ENCODE measurements at places on chromosomes 6 and 20. TPM values are rescaled to one million over a fixed set of nuclear protein-coding genes. Genes with fewer than 3 reads are reported as not detected.

DNA sequence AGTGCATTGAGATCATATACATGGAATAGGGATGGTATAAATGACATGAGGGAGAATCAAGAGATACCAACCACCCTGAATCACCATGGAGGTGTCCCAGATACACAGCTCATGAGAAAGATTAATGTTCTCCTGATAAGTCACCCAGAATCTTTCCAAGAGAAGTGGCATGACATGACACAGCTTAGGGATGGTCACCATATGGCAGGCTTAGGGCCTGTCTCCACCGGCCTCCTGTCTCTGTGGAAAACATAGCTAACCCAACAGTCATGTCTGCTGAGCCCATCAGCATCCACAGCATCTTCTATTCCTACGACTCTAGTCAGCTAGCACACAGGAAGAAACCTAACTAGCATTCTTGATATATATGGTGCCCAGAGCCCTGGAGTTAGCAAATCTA is 133.3 kb downstream of the IPCEF1 start:
- DNase-seq = no peak

DNA sequence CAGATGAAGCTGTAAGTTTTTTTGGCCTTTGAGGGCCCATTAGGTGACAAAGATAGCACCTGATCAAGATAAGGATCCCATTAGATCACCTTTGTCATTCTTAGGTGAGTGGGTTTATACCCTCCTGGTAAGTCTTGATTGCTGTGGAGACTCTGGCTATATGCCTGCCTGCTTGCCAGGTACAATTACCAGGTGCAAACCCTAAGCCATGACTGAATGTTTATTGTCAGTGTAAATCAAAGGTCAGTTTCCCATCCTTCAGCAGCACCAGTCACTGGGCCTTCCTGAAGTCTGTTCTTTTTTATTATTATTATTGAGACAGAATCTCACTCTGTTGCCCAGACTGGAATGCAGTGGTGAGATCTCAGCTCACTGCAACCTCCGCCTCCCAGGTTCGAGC is 106.4 kb upstream of the FOXO3 start:
- DNase-seq = no peak

GRCh38 chr20:20711413-20711812 is 1.0 kb downstream of the RALGAPA2 start:
- DNase-seq = no peak

Gene CST5
- total RNA-seq = not detected

Gene PNLDC1
- not detected for total RNA-seq

DNA sequence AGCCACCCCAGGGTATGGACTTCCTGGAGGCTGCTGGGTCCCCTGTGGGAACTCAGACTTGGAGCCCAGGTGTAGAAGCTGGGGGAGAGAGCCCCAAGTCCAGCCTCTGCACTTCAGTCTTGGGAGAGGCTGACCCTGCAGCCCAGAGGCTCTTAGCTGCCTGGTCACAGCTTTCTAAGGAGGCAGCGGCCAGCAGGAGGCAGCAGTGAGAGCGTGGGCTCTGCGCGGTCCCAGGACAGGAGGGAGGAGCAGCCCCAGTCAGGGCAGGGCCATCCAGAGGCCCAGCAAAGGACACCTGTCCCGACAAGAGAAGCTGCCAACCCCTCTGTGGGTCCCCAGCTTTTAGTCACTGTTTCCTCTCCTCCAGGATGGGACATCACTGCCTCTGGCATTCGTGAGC is 9.4 kb downstream of the TREML2 start:
- DNase-seq = no peak

- DNase-seq = no peak
These were observed 208.4 kb upstream of the CNR1 start for GRCh38 chr6:88374553-88374952.

DNA sequence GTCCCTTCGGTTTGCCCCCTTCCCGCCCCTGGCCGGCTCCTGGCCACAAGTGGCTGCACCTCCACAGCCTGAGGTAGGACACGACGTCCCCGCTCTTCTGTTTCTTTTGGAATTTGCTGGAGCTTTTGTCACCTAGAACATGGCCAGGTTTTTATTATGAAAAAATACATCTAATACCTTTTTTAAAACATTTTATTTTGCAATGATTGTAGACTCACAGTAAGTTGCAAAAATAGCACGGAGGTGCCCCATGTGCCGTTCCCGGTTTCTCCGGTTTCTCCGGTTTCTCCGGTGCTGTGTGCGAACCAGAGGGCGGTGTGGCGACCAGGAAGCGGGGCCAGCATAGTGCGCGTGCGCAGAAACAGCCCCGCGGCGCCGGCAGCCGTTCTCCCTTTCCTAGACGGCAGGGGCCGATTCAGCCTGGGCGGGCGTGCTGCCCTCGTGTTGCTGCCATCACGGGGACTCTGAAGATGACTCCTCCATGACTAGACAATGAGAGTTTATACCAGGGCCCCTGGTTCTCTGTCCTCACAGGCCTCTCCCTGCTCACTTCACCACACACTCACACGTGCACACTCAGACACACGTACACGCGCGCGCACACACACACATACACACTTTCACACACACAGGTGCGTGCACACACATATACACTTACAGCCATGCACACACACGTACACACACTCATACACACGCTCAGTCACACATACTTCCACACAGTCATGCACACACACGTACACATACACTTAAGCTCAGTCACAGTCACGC is 102.1 kb downstream of the TMEM242 start:
- DNase-seq = no peak

Gene SLC32A1
- not detected for total RNA-seq

- no peak for DNase-seq
These were observed 40.8 kb downstream of the ZFAND3 start for GRCh38 chr6:37860226-37860839.

- no peak for DNase-seq
These were observed 42.8 kb upstream of the LY86 start for GRCh38 chr6:6545616-6546317.

DNA sequence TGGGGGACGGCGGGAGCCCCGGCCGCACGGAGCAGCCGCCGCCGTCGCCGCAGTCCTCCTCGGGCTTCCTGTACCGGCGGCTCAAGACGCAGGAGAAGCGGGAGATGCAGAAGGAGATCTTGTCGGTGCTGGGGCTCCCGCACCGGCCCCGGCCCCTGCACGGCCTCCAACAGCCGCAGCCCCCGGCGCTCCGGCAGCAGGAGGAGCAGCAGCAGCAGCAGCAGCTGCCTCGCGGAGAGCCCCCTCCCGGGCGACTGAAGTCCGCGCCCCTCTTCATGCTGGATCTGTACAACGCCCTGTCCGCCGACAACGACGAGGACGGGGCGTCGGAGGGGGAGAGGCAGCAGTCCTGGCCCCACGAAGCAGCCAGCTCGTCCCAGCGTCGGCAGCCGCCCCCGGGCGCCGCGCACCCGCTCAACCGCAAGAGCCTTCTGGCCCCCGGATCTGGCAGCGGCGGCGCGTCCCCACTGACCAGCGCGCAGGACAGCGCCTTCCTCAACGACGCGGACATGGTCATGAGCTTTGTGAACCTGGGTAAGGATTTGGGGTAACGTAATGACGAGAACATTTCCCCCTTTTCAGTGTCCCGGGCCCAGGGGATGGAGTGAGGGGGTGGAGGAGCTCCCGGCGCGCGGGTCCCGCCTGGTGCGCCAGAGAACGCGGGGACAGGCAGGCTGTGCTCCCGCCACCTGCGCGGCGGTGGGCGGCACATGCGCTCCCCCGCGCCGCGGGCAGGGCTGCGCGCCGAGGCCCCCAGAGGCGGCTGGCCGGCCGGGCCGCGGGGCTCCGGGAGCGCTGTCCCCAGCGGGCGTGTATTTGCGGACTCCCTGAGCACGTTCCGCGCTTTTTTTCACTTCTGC is 1.4 kb downstream of the BMP6 start:
- DNase-seq = no peak

Gene GHRH
- total RNA-seq = not detected

DNA sequence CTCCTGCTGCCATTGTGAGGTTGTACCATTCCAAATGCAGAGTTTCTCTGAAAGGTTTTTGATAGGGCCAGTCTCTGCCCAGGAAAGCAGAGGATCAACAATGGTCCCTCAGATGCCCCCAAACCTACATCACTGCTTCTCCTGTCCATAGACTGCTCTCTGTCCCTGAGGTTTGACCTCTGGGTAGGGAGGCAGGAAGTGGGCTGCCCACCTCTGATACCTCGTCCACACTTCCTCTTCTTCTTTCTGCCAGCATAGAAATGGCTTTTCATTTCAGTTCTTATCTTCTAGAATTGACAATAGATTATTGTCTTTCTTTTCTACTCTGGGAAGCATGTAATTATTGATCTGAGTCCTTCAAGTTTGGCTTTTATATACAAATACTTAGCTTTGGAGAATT is 170.6 kb downstream of the TRMT11 start:
- no peak for DNase-seq

Gene SNAI1
- 4.2 TPM for total RNA-seq

Gene IFNGR1
- total RNA-seq = 95.9 TPM

DNA sequence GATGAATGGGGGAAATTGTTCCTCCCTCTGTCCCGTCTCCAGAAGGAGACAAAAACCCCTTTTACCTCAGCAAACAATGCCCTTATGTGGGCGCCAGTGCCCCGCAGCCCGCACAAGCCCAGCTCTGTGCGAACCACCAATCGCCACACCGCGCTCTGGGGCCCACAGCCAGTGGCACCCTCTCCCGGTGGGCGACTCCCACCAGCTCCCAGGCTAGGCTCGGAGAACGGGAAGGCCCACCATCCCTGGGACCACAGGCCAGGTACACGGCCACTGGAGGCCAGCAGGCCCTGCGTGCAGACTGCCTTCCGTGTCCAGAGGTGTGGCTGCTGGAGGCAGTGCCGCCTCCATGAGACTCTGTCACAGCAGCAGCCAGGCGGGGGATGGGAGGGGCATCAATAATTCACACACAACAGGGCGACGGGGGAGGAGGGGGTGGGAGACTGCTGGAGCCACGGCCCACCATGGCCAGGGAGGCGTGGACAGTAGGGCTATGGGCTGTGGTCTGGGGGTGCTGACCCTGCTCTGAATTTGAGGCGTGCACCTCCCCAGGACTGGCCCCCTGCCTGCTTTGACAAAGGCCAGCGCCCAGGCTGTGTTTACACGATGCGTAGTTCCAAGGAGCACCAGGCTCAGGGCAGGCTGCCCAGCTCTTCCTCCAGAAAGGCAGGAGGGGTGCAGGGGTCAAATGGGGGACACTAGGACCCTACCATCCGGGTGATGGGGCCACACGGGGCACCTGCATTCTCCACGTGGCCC is 105.7 kb downstream of the ASXL1 start:
- no peak for DNase-seq

DNA sequence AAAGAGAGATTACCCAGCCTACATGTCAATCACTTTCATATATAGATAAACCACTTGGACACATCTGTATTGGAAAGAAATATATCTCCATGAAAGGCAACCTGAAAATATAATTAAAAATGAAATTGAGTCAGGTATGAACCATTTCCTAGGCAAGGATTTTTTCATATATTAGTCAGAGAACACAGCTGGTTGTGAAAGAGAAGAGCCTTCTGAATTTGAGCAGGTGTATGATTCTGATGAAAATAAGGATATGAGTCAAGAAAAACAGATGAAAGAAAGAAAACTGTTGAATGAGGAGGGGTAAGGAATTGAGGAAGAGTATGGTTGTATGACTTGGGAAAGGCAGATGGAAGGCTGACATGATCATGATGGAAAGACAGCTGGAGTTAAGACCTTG is 441.1 kb downstream of the HAO1 start:
- no peak for DNase-seq

Gene SLC22A2
- not detected for total RNA-seq

DNA sequence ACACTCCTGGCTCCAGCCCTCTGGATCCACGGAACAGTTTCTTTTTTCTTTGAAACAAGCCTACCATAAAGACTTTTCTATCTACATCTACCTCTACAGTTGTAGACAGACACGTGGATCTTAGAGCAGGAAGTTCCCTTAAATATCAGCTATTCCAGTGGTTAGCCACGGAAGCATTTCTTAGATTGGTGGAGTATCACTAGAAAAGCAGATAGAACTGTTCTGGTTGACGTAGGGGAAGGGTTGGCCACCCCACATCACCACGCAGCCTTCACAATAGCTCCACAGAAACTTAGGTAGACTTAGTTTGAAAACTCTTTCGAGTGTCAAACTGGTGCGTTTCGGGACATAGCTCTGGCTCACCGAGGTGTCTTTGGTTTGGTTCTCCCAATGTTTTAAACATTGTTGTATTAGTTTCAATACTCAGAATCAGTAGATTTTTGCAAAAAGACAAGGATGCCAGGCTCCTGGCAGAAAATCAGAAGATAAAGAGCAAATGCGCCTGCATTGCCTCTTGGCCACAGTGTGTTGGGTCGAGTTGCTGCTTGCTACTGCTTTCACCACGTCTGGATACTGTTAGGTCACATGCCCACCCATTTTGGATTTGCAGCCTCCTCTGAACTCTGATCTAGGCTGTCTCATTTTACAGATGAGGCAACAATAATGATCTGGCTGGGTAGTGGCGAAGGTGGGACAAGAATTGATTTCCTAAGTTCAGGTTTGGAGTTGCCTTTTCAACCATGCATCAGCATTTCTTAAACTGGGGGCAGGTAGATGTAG is 71.5 kb upstream of the DTNBP1 start:
- no peak for DNase-seq

Gene PLN
- total RNA-seq = 11.7 TPM

GRCh38 chr20:57185188-57185743 is 81.2 kb downstream of the BMP7 start:
- no peak for DNase-seq

Gene SIGLEC1
- 33.9 TPM for total RNA-seq

Gene TMEM74B
- 0.44 TPM for total RNA-seq

- no peak for DNase-seq
These were observed 264.2 kb downstream of the THBS2 start for GRCh38 chr6:168989421-168989820.

GRCh38 chr6:160931378-160932310 is 59.9 kb upstream of the MAP3K4 start:
- DNase-seq = no peak

- no peak for DNase-seq
These were observed 36.4 kb downstream of the KCNB1 start for GRCh38 chr20:49446080-49446479.

Gene R3HDML
- total RNA-seq = not detected

- DNase-seq = no peak
These were observed 70.2 kb downstream of the TNFRSF21 start for GRCh38 chr6:47239546-47239945.

GRCh38 chr6:10033223-10033829 is 381.5 kb downstream of the TFAP2A start:
- DNase-seq = no peak

Gene RHAG
- total RNA-seq = 2.6 TPM

Gene CST7
- not detected for total RNA-seq

Gene CGA
- not detected for total RNA-seq

Gene PDYN
- total RNA-seq = not detected

GRCh38 chr6:80792151-80792550 is 685.7 kb downstream of the BCKDHB start:
- no peak for DNase-seq

- no peak for DNase-seq
These were observed 9.8 kb downstream of the NEDD9 start for GRCh38 chr6:11222385-11223277.

DNA sequence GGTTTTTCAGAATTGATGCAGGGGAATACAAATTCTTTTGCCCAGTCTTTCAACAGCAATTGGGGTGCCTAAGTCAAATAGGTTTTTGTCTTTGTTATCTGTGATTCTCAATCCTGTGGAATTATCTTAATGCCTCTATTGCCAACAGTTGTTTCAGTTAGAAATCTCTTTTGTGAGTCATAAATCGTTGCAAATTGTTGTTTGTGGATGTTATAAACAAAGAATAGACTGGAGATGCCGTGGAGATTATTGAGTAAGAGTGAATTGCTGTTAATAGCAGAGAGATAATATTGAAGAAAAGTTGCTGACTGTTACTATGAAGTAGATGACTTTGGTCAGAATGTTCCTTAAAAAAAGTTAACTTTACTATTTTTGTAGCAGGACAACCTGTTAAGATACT is 63.7 kb upstream of the POPDC3 start:
- DNase-seq = no peak

- peak; percentile 4 for DNase-seq
These were observed 82.9 kb downstream of the ANKRD60 start for GRCh38 chr20:58145506-58146080.
